ENCODE measurements at places on chromosomes 5 and 9. TPM values are rescaled to one million over a fixed set of nuclear protein-coding genes. Genes with fewer than 3 reads are reported as not detected.

- DNase-seq, result no peak
Observed at GRCh38 chr5:80662108-80662507, 7.3 kb upstream of the DHFR start.

Gene RUSC2
- total RNA-seq, result 42.5 TPM

- no peak for DNase-seq
Observed at GRCh38 chr5:78327761-78328510, 32.5 kb upstream of the SCAMP1 start.

GRCh38 chr9:107742531-107743309, 253.2 kb upstream of the KLF4 start:
- DNase-seq, result no peak

Gene PCDHGC5
- 0.24 TPM for total RNA-seq

DNA sequence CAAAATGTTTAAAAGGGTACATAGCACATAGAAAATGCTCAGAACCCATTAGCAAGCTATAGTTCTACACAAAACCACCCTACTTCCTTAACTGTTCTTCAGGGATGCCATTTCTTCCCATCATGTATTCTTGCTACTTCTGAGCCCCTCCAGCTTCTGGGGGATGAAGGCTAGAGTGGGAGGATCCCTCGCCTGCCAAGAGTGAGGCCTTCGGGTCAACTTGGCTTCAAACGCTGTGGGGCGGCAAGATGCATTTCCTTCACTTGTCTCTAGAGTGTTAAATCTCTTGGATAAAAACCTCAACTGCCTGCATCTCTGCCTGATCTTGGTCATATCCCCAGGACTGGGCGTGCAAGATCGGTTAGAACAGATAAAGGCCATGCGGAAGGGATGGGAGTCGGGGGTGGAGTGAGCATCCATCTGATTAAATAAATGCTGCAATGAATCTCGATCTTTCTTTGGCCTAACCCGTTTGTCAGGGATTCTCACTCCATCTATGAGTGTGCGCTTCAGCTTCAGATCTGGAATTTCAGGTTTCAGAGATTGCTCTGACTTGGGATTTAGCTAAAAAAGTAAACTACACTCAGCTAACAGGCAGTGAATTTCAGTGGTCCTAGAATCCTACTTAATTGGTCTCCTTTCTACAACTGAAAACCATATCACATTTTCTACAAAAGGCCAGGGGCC, 118.0 kb upstream of the PANK3 start:
- DNase-seq, result no peak

Gene TAF11L10
- not detected for total RNA-seq

Gene POU5F2
- 2.7 TPM for total RNA-seq

DNA sequence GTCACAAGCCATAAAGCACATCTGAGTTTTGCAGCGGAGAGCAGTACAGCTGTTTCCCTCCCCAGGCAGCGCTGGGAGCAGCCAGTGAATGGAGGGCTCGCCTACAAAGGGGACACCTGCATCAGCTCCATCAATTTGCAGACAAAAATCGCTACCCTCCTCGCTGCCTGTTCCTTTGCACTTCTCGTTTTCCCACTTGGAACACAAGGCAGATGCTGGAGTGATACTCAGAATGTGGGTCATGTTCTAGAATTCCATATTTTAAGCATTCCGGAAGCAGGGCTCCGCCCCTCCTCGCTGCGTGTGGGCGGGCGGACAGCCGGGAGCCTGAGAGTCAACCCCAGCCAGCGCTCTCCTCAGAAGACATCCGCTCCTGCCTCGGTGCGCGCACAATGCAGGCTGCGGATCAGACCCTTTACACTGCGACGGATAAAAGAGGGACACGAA, 92.1 kb downstream of the LMNB1 start:
- DNase-seq, result no peak

DNA sequence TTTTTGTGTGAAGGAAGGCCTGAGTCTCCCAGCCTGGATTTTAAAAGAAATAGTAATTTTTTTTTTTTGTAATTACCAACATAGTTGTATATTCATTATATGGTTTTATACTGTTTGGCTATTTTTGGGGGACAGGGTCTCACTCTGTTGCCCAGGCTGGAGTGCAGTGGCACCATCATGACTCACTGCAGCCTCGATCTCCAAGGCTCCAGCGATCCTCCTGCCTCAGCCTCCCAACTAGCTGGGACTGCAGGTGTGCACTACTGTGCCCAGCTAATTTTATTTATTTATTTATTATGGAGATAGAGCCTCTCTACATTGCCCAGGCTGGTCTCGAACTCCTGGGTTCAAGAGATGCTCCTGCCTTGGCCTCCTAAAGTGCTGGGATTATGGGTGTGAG, 5.1 kb downstream of the LRRC8A start:
- no peak for DNase-seq

DNA sequence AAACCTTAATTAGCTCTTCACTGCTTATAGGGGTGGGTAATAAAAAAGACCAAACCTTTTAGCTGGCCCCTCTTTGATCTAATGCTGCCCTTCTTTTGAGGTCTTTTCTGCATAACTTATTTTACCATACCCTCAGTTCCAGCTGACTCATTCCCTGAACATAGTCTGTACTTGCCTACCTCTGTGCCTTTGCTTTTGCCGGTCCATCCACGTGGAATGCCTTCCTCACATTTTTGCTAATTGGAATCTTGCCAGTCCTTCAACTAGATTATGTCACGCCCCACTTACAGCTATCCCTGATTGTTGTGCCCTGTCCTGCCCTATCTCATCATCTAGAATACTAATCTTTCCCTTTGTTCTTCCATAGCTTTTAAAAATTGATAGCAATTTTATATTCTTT, 44.2 kb downstream of the FAF2 start:
- DNase-seq, result no peak

- DNase-seq, result no peak
Observed at GRCh38 chr5:110106750-110107149, 417.0 kb downstream of the MAN2A1 start.

Gene FST
- total RNA-seq, result 2.3 TPM

DNA sequence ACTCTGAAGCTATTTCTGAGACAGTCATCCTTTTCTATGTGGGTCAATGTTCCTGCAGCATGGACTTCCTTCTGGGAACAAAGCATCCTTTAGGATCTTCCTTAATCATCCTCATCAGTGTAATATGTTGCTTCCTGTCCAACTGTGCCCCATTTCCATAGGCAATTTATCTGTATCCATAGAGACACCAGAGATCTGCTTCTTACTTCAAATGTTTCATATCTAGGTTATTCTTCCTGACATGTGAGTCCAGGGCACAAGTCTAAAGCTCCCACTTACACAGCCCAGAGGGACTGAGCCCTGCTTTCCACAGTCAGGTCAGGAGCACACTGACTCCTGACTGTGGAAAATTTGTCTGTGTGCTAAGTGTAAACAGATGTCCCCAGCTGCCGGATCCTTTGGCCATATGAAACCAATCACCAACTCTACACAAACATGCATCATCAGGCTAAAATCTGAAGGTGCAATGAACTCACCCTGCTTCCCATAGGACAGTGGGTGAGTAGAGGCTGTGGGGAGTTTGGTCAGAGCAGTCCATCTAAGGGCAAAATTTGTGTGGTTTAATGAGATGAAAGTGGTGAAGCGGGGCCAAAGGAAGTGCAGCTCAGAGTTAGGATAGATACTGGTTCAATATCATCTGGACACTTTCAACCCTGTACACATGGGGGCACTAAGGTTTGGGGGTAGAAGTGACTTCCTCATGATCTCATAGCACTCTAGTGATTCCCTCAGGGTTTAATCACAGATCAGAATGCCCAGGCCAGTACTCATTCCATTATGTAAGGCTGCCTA, 85.2 kb upstream of the TNC start:
- DNase-seq, result no peak
